ENCODE measurements at places on chromosomes 2 and 18. TPM values are rescaled to one million over a fixed set of nuclear protein-coding genes. Genes with fewer than 3 reads are reported as not detected.
A peak's percentile ranks its signal among the peaks of the same experiment; 100 is the strongest.

GRCh38 chr2:46335391-46336282 is 38.4 kb downstream of the EPAS1 start:
- H3K27ac ChIP-seq, result no peak overlapping the region
- DNase-seq, result no peak
- H3K36me3 ChIP-seq, result no peaks in the 10 kb centered on the region
- no peak overlapping the region for H3K4me3 ChIP-seq
- H3K27me3 ChIP-seq, result no peaks in the 10 kb centered on the region

DNA sequence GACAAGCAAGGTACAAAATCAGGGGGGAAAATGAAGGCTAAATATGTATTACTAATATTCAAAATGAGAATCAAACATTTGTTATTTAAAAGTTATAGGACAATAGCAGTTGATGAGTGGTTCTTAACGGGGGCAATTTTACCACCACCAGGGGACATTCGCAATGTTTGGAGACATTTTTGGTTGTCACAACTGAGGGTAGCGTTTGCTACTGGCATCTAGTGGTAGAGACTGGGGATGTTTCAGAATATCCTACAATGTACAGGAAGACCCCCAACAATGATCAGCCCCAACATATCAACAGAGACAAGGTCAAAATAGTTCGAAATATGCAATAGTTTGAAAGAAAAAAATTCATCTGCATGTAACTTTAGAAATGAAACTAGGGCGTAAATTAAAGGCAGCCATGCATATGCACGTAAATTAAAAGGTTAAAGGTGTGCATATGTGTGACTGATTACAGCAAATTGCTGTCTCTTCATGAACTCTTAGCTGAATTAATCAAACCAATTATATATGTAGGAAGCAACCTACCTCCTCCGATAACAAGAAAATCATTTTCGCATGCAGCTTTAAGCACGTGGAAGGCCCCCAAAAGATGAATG is 61.2 kb upstream of the CUL3 start:
- no peaks in the 10 kb centered on the region for H3K36me3 ChIP-seq
- no peaks in the 10 kb centered on the region for H3K4me1 ChIP-seq
- DNase-seq, result peak; percentile 38
- H3K4me3 ChIP-seq, result no peak overlapping the region

DNA sequence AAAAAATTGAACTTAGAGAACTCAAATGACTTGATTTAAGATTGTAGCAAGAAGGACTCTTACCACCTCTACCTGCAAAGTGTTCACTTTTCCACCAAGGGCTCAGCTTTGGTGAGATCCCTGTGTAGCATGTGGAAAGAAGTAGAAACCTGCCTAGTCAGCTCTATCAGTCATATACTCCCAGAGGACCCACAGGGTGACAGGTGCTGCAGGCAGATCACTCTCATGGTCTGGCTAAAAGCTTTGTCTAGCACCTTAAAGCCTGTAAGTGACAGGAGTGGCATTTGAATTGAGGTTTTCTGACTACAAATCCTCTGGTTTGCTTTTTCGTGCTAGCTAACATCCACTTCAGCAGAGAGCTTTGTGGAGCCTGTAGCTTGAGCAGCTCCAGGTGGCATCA is 18.7 kb upstream of the NEMP2 start:
- no peaks in the 10 kb centered on the region for H3K27me3 ChIP-seq
- no peak overlapping the region for H3K4me3 ChIP-seq
- DNase-seq, result no peak
- no peak overlapping the region for H3K27ac ChIP-seq
- H3K4me1 ChIP-seq, result no peaks in the 10 kb centered on the region
- H3K36me3 ChIP-seq, result no peaks in the 10 kb centered on the region

GRCh38 chr2:128422571-128422970 is 103.9 kb upstream of the HS6ST1 start:
- no peak for DNase-seq
- no peaks in the 10 kb centered on the region for H3K4me1 ChIP-seq
- peaks cover 25% of the 10 kb centered on the region for H3K27me3 ChIP-seq
- H3K4me3 ChIP-seq, result no peak overlapping the region

DNA sequence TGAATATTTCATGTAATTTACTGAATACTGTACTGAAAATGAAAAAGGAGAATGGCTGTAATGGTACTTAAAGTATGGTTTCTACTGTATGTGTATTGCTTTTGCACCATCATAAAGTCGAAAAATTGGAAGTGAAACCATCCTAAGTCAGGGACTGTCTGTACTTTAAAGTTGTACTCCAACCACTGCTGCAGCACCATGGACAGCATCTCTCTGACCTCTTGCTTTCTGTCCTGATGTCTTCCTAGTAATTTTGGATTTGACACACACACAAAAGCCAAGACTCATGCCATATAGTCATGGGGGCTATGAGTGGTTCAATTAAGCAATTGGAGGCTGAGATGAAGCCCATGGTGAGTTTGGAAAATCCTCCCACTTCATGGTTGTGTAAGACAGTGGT is 256.3 kb upstream of the PKDCC start:
- H3K27me3 ChIP-seq, result 0 out of 2 replicates have a peak, but pooled peaks cover 4% of the 10 kb centered on the region
- H3K27ac ChIP-seq, result no peak overlapping the region
- no peaks in the 10 kb centered on the region for H3K36me3 ChIP-seq
- no peak overlapping the region for H3K4me3 ChIP-seq
- H3K4me1 ChIP-seq, result no peaks in the 10 kb centered on the region

- peaks cover 9% of the 10 kb centered on the region for H3K4me1 ChIP-seq
- H3K4me3 ChIP-seq, result no peak overlapping the region
- DNase-seq, result no peak
- no peaks in the 10 kb centered on the region for H3K27me3 ChIP-seq
- no peaks in the 10 kb centered on the region for H3K36me3 ChIP-seq
These were observed 82.1 kb downstream of the HS6ST1 start for GRCh38 chr2:128236491-128237035.

DNA sequence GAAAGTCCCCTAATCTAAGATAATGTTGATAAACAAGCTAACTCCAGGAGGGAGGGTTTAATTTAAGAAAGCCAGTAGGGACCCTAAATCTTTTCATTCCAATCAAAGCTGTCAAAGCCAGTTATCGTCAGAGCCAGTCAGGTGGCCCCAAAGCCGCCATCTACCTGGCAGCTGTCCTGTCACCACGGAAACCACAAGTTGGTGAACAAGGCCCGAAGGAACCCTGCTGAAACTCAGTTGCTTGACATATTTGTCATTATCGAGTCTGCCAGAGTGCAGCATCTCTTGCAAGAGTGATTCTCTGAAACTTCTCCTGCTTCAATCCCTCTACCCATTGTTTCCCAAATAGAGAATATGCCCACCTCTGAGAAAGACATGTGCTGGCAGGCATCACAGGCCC is 30.8 kb upstream of the POLE4 start:
- no peaks in the 10 kb centered on the region for H3K36me3 ChIP-seq
- H3K27me3 ChIP-seq, result peaks cover 12% of the 10 kb centered on the region
- H3K4me3 ChIP-seq, result no peak overlapping the region

ITGA4 gene
- 0.49 TPM for total RNA-seq

CXCR1 gene
- not detected for total RNA-seq

SERPINB10 gene
- not detected for total RNA-seq
